T-helper 2 cell (primary cell): ENCODE measurements at places on chromosomes 7 and 10.

DNA sequence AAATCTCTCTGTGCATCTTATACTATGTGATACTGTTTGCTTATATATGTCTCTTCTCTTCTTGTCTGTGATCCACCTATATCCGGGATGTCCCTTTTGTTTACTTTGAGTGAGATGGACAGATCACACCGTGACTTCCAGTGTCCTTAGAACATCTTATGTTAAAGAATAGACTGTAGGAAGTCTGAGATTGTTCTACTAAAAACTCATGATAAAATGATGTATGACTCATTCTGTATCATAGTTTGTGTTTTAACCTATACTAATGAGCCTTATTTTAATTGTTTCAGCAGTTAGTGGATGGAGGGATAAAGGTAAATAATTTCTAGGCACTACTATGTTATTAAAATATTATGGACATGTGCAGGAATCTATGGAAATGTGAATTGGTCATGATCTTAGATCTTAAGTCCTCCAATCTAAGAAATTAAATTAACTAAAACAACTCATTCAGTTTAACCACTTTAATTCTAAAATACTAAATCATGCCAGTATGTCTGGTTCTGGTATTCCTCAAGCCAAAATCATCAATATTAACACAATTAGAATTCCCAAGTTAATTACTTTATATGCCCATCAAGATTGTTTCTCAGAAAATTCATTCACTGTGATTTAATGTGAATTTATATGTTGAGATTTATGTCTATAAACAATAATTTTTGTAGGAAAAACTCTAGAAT is 32.0 kb downstream of the ITGB8 start:
- DNase-seq, result no peak

GRCh38 chr10:131673396-131673795 is 227.4 kb upstream of the PPP2R2D start:
- DNase-seq, result no peak

GRCh38 chr10:80684259-80684658 is 146.6 kb downstream of the SH2D4B start:
- DNase-seq, result no peak

DNA sequence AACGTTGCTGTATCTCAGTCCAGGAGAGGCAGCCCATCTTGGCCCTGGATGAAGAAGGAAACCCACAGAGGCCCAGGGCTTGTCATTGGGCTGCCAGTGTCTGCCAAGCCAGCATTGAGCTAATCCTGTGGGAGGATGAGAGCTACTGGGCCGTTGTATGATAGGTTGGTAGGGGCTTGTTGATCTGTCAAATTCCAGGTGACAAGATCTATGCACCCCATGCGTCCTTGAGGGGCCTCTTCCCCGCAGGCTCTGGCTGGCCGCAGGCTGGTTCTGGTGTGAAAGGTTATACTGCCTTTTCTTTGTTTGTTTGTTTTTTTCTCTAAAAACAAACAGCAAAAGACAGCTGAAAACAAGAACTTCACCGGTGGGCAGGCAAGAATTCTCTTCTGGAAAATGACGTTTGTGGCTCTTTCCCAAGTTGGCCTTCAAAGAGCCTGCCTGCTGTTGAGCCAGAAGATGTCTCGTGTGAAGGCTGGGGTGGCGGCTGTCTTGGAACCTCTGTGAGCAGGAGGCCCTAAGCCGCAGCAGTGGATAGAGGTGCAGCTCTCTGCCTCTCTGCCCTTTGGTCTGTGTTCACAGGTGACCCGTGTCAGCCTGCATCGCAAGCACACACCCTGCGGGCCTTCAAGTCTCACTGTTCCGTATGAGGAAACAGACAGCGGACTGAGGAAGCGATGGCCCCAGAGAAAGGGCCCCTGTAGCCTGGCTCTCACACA is 23.3 kb downstream of the CYP17A1 start:
- no peak for DNase-seq

GRCh38 chr7:151662251-151662826 is 142.6 kb upstream of the RHEB start:
- DNase-seq, result no peak

DNA sequence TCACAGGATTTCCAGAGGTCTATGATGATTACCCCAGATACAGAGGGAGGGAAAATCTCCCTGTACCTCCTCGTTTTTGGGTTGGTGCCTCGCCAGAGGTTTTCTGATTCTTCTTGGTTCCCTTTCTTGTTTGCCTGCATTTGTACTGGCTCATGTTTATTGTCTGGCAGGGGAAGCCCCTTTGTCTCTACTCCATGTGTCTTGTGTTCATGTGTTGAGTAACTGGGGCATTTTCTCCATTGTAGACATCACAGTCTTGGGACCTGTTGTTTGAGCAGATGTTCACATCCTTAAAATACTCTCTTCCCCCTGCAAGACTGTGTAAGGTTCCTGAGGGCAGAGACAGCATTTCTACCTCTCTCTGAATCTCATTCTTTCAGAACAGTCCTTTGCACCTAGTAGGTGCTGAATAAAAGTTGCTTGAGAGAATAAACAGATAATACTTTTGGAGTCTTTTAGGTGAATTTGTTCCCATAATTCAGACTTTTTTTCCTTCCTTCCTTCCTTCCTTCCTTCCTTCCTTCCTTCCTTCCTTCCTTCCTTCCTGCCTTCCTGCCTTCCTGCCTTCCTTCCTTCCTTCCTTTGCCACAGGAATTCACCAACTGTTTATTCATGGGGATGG is 25.1 kb downstream of the CDK14 start:
- no peak for DNase-seq

DNA sequence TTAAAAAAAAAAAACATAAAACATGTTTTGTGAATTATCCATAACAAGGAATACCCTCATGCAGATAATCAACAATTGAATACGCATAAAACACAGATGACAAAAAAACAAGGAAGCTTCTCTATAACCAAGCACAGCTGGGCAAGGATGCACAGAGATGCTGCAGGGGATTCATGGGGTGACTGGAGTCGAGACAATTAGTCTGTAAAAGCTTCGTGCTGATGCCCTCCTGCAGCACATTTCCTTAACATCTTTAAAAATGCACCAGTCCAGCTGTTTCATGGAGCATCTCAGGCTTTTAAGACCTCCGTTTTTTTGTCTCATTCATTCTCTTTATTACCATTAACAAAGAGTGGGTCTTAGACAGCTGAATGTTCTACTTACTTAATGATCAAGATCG is 794.0 kb upstream of the C7orf33 start:
- no peak for DNase-seq

DNA sequence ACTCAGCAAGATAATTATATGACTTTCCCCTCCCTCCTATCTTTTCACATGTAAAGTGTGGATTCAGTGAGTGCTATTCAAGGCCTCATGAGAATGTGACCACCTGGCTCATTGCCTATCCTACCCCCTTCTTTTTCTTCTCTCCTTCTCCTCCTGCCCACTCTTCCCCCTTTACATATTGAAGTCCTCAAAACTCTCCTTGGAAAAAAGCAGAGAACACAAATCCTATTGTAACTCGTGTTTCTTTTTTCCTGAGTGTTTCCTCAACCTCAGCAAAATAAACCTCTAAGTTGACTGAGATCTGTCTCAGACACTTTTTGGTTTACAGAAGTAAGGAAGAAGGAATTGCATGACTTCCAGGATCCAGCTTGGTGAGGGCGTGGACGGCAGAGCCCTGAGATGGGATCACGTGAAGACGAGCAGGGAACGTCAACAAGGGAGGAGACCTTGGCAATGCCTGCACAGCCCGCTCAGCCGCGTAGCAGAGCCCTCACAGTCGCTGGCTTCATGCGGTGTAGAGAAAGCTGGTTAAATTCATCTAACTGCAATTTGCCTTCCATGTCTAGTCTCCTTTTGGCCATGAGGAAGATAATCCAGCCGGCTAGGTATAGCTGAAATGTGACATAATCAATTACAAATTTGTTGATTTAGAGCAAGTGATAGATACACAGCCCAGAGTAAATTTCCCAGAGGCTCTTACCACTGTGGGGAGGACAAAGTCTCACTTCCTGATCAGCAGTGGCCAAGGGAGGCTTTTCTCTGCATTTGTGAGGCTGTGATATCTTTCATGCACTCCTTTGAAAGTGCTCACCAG is 75.7 kb downstream of the LYZL2 start:
- no peak for DNase-seq

- DNase-seq, result no peak
Measured at GRCh38 chr7:135758531-135758932, 9.9 kb upstream of the FAM180A start.

GRCh38 chr7:22113041-22113440 is 167.3 kb upstream of the CDCA7L start:
- no peak for DNase-seq

DNA sequence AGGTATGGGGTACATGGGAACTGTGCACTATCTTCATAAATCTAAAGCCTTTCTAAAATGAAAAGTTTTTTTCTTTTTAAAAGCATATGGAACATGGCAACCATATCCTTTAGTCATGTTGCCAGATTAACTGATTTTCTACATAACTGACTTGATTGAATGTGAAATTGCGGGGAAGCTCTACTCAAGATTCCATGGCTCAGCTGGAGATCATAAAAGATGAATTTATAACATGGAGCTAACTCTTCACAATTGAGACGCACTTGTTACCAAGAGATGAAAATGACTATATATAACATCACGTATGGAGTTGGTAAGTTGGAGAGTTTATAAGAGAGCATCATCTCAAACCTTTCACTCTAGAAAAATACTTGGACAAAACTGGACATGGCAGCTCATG is 190.2 kb upstream of the MYO3A start:
- no peak for DNase-seq

DNA sequence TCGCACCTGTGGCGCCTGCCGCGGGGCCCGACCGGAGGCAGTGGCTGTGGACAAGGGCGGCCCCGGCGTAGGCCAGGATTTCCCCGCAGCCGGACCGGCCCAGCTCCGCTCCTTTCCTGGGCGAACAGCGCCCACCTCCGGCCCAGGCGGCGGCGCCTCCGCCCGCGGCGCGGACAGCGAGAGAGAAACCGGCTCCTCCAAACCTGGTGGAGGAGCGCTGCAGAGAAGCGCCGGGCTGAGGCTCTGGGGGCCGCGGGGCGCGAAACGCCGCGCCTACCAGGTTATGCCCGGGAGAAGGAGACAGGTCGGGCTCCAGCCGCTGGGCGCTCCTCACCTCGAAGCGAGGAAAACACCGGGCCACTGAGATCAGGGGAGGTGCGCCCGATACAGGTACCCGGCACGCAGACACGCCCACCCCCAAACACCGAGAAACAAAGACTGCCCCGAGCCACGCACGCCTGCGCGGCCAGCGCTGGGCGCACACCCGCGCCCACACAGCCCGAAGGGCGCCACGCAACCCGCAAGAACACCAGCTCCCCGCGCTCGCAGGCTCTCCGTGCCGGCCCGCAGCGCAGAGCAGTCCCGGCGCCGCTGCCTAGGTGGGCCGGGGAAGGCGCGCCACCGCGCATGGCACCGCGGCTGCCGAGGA is 3.3 kb downstream of the GRID1 start:
- no peak for DNase-seq

DNA sequence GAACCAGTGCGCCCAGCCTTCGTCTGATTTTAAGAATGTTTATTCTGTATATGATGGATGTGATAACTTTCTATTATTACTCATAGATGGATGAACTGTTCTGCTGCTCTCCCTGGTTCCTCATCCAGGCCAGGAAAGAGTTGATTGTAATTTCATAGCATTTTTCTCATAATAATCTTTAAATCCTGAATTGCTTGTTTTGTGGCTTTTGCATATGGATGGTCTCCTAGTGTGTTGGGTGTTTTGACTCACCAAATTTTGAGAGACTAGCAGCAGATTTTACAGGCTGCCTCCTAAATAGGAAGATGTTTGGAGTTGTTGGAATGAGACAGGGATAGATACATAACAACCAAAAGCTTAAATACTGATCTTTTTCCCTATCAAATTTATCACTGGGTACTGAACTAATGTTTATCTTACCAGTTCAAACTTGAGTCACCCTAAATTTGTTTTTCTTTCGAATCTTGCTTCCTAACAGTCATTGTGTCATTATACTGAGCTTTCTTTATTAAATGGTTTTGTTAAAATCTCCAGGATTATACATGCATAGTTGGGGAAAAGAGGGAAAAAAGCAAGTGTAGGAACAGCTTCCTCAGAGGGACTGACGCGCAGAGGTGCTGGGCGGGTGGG is 106.0 kb upstream of the GATA3 start:
- DNase-seq, result no peak

DNA sequence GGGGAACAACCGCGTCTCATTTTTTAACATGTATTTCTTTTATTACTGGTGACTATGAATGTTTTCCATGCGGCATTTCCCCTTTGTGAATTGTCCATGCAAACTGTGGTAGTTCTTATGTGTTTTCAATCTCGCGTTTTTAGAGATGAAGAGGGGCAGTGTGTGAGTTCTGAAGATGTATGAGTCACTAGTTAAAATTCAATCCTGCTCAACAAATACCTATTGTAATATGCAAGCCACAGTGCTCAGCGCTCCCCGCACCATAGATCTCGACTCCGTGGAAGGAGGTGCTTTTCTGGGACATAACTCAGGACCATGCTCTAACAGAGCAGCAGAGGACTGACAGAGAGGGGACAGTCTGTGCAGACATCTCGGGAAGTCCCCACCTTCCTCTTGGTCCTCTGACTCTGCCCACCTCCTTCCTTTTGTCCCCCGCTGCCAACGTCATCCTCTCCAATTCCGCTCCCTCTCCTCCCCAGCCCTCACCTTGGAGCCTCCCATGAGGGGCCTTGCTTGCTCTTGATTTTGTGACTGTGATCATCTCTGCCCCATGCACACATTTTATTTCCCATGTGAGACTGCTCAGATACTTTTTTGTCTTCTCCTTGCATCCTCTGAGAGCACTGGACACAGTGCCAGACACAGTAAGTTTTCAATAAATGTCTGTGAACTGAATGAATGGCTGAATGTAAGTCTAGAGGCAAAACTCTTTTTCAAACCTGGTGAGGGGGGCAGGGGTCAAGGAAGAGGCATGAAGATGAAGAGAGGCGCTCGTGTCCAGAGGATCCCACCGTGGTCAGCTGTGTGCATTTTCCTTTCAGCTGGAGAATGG is 42.7 kb upstream of the PLEKHA1 start:
- no peak for DNase-seq

DNA sequence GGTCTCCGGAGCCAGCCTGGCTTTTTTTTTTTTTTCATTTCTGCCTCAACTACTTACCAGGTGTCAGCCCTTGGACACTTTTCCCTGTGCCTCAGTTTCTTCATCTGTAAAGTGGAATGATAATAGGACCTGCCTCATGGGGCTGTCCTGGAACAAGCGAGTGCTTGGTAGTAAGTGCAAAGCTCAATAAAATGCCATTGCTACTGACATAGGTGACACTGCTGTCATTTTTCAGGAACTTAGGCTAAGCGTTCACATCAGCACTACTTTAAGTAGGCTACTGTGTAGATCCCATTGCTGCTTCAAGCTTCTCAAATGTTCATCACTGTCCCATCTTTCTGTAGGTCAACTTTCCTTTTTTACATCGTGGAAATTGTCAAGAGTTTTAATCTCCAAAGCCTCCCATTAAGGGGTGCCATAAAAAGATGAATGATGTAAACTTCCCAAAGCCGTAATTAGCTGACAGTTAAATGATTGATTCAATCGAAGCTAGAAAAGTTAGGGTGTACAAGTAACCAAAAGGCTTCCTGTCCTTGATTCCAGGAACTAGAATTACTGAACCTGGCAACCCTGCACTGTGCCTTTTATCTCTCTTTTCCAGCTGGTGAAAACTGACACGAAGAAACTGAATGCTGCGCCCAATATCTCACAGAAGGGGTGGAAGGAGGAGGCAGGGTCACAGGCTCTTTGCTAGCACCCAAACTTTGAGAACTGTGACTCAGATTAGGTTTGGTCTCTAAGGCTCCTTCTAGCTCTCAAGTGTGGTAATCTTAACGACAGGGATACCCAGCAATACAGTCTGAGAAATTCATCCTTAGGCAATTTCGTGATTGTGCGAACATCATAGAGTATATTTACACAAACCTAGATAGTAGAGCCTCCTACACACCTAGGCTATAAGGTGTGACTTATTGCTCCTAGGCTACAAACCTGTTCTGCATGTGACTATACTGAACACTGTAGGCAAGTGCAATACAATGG is 861 bp upstream of the USP6NL start:
- DNase-seq, result no peak
